ENCODE measurements at places on chromosomes 11 and 22.

- DNase-seq = peak; percentile 41
Observed at GRCh38 chr11:19868281-19868821, 155.7 kb downstream of the NAV2 start.

DNA sequence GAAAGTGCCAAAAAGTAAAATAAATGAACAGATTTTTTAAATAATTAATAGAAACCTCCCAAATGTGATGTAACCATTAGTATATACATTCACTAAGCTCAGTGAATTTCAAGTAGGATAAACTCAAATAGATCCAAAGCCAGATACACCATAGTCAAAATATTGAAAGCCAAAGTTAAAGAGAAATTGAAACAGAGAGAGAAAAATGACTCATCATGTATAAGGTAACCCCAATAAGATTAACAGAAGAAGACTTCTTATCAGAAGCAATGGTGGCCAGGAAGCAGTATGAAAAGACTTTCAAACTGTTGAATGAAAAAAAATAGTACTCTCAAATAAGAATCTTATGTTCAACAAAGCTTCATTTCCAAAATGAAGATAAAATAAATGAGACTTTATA is 70.5 kb downstream of the LUZP2 start:
- no peak for DNase-seq

DNA sequence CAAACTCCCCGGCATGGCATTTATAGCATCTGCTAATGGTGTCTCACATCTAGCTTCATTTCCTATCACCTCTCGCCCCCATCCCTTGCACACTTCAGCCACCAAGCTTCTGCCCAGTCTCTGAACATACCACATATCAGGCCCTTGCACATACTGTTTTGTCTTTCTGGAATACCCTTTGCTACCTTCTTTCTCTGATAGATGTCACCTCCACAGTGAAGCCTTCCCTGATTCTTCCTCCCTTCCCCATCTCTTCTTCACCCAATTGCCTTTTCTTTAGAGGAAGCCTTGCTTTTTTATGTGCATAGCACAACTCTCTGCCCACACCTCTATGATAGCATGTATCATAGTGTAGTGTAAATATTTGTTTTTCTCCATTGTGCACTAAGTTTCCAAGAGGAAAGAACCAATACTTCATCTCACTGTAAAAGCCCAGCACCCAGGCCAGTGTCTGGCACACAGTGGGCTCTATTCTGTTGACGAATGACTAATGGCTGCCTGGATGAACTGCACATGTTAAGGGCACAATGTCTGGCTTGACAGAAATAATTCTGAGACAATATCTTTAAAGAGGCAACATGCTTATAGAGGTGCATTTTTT is 27.8 kb downstream of the P4HA3 start:
- DNase-seq = no peak

DNA sequence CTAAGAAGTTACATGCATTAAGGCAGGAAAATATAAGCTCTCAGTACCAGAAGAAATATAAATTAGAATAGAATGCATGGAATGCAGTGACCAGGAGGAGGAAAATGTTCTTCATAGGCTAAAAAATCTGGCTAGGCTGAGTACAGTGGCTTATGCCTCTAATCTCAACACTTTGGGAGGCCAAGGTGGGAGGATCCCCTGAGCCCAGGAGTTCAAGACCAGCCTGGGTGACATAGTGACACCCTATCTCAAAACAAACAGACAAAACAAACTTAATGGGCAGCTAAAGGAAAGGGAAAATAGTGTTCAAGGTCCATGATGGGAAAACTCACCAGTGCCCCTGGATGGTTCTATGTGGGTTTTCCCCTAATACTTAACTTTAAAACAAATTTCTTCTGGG is 78.3 kb upstream of the RASSF10 start:
- no peak for DNase-seq

DNA sequence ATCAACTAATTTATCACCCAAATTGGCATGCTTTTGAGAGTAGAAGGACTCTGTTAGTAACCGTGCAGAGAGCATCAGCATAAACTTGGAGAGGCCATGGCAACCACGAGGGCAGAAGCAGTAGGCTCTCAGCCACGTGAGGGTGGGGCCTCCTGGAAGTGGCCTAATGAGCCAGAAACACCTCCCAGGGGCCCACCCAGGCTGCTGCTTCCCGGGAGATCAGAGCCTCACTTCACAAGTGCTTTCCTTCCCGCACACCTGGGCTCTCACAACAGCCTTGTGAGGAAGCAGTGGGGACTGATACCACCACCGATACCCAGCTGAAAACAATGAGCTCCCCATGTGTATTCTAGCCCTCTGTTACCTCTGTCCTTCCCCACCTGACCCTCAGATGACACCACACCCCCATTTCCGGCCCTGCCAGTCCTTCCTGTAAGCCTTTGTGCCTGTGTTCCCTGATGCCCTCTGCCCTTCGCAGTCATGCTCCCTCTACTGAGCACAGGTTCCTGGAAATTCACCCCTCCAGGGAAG is 17.0 kb downstream of the TRIM29 start:
- no peak for DNase-seq

GRCh38 chr22:19040888-19041703 is 81.1 kb downstream of the DGCR2 start:
- no peak for DNase-seq

DNA sequence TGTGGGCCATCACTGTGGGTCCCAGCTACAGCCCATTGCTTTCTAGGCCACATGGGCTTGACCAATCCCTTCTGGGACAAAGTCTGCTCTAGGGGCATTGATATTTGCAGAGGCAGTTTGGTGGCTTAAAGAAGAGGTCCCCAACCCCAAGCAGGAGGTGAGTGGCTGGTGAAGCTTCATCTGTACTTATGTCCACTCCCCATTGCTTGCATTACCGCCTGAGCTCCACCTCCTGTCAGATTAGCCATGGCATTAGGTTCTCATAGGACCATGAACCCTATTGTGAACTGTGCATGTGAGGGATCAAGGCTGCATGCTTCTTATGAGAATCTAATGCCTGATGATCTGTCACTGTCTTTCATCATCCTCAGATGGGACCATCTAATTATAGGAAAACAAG is 54.4 kb upstream of the CADM1 start:
- no peak for DNase-seq

DNA sequence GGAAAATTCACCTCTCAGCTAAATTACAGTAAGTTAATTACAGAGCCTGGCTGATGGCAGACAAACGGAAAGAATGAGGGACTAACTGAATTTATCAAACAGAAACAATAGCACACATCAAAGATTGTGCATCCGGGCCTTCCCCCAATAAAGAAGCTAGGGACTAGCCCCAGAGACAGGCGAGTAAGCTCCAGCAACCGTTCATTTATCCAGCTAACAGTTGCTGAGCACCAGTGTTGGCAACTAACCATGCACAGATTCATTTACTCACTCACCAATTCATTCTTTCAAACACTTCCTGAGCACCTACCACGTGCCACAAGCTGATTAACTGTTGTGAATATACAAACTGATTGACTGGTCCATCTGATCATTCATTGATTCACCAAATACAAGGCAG is 51.2 kb downstream of the SMCO4 start:
- DNase-seq = no peak

GRCh38 chr22:17339095-17339693 is 30.1 kb upstream of the CECR2 start:
- no peak for DNase-seq

DNA sequence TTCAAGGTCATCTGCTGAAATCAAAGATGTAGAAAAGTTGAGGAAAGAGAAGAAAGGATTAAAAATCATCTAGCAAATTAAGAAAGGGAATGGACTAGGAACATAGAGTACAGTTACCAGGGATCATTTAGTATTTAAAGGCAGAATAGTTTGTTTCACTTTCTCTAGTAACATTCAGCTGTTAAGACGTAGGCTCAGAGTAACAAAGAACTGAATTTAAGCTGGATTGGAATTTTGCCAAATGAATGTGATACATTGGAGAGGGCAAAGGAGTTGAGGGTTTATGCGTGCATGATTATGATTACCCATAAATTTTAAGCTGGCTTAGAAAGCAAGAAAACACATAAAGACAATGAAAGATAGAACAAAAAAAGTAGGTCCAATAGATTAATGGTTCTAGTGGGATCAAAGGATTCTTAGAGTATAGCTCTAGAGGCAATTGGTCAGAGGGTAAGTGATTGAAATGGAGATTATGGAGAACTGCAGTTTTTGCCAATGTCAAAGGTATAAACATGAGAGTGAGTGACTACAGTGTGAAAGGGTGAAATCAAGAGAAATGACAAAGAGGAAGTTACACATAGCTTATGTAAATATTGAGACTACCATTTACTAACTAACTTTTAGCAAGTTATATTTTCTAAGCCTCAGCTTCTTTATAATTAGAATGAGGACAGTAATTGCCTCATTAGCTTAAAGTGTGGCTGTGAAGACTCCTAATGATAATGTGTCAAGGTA is 190.0 kb downstream of the GRIA4 start:
- DNase-seq = no peak

GRCh38 chr11:117772360-117772759 is 24.7 kb downstream of the DSCAML1 start:
- no peak for DNase-seq

GRCh38 chr11:127226380-127226779 is 225.8 kb upstream of the KIRREL3 start:
- no peak for DNase-seq

DNA sequence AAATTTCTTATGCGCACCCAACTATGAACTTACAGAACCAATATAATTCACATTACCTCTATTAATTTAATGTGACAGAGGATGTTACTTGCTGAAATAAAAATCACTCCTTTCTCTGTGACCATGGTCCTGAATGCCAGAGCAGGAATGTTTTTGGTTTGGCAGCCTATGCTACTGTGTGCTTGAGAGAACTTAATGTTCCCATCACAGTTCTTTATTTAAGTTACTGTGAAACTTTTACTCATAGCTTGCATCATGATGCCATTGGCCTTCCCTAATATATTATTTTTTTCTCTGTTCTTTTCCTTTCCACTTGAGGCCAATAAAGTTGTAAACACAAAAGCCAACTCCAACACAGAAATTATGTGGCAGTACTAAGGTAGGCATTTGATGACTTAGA is 142.2 kb downstream of the FAM76B start:
- peak; percentile 25 for DNase-seq

DNA sequence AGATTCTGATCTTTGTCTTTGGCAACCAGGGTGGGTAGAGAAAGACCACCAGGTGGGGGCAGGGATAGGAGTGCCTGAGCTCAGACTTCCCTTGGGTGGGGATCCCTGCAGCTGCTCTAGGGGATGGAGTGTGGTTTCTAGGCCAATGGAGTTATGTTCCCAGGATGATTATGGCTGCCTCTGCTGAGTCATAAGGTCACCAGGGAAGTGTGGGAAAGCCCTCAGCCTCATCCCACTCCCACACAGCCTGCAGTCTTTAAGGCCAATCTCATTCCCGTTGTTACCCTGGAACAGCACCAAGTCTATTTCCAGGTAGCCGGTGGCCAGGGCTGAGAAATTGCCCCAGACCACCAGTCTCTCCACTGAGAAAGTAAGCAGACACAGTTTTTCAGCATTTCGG is 2269.3 kb upstream of the RAG2 start:
- peak; percentile 57 for DNase-seq

- no peak for DNase-seq
Observed at GRCh38 chr11:134407321-134407828, 4.7 kb downstream of the B3GAT1 start.

DNA sequence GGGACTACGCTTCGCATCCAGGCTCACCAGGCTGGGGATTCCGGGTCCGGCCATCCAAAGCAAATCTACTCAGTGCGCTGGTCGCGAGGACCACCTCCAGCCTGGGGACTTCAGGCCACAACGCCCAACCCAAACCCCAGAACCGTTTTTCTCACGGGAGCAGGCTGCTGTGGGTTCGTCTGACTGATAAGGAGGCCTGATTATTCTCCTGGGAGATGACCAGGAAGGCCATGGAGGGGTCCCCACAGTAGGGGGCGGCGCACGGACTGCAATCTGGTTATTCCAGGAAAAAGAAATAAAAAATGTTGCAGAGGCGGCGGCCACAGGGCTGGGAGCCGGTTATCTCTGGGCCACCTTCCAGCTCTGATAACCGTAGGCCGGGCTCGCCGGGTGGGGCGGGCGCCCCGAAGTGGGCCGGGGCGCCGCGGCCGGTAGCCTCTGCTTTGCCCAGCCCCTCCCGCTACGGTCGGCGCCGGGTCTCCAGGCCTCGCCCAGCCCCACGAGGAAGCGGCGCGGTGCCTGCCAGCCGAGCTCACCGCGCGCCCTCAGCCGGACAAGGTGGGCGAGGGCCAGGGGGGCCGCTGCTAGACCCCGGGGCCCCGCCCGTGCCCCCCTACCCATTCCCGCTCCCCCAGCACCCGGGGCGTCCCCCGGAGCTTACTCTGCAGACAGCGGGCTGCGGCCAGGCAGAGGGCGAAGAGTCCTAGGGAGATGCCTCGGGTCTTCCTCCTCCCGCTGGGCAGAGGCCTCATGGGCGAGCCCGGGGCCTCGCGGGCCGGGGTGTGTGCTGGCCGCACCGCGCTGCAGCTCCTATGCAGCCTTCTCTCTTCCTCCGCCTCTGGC is 446 bp downstream of the VSTM5 start:
- peak; percentile 22 for DNase-seq

DNA sequence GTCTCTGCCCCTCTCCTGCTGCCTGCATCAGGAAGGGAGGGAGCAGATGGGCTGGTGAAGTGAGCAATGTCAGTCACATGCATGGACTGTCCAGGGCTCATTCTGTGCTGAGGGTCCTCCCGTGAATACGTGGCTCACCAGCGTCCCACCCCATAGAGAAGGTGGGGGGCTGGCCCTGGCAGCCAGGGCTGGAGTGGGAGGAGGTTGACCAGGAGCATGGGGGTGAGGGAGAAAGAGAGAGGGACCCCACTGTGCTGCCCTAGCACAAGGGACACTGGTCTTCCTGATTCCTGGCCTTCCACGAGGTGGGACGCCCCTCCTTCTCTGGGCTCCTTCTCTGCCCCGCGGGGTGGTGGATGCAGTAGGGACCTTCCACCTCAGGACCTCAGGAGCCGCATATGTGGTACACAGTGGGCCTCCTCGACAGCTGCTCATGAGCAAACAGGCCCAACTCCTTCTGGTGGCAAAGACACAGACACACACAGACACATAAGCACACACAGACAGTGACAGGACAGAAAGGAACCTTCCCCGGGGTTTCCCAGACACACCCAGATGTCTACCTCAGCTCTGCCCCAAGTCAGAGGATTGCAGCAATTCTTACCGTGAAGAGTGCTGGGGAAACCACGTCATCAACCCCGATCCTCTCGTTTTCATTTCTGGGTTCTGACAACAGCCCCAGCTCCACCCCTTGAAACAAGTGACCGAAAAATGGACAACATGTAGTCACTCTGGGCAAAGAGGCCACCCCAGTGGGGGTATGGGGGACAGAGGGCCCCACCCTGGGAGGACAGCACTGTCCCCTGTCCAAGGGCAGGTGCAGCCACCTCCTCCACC is 3.6 kb upstream of the APOBEC3A start:
- DNase-seq = no peak
